ENCODE measurements at places on chromosomes 7 and 10. TPM values are rescaled to one million over a fixed set of nuclear protein-coding genes. Genes with fewer than 3 reads are reported as not detected.

- DNase-seq, result no peak
These were observed 312.6 kb downstream of the PLXDC2 start for GRCh38 chr10:20128811-20129210.

DNA sequence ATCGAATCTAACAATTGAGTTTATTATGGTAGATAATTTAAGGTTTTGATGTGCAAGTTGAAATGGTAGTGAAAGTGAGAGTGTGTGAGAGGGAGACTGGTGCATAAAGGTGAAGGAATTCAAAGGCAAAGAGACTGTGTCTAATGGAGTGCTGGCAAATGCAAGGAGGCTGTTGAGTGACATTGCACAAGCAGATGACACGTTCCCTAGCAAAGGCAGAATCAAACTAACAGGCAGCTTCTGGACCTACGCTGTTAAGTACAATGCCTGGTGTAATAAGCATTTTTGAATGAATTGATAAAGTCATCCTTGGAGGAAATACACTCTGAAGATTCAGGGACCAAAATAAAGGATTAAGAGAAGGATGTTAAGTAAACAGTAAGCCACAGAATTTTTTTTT is 11.7 kb upstream of the GPR141 start:
- DNase-seq, result no peak

DNA sequence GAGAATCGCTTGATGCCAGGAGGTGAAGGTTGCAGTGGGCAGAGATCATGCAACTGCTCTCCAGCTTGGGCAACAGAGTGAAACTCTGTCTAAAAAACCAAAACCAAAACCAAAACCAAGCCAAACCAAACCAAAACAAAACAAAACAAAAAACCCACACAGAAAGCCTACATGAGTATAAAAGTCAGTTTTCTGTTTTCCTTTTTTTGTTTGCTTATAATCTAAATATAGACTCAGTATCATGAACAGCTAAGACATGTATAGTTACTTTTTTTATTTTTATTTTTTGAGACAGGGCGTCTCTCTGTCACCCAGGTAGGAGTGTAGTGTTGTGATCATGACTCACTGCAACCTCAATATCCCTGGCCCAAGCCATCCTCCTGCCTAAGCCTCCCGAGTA is 16.8 kb upstream of the MTPN start:
- no peak for DNase-seq

The NCF1 gene
- total RNA-seq, result 2.8 TPM

The TAS2R38 gene
- not detected for total RNA-seq
